Stimulated activated CD8-positive, alpha-beta memory T cell treated with anti-CD3 and anti-CD28 coated beads, Interleukin-7, amount 100 ng/mL, for 4 hours (primary cell): ENCODE measurements at places on chromosomes 4 and X.

DNA sequence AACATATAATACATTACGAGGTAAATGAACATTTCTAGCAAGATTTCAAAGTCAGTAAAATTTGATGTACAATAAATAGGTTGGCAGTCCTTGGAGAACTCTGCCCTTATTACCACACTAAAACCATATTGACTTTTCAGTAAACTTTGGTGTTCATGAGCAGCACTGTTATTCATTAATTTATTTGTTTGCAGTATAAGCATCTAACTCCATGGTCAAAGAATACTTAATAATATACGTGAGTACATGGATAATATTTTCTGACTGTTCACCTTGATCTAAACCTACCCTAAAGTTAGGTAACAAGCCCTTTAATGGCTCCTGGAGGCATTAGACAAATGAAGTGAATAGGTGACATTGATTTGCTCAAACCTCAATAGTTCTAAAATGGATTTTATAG, 817.2 kb upstream of the FTHL17 start:
- no peak for DNase-seq

- DNase-seq: no peak
These were observed 94.3 kb downstream of the CT47B1 start for GRCh38 chrX:120781403-120781802.

DNA sequence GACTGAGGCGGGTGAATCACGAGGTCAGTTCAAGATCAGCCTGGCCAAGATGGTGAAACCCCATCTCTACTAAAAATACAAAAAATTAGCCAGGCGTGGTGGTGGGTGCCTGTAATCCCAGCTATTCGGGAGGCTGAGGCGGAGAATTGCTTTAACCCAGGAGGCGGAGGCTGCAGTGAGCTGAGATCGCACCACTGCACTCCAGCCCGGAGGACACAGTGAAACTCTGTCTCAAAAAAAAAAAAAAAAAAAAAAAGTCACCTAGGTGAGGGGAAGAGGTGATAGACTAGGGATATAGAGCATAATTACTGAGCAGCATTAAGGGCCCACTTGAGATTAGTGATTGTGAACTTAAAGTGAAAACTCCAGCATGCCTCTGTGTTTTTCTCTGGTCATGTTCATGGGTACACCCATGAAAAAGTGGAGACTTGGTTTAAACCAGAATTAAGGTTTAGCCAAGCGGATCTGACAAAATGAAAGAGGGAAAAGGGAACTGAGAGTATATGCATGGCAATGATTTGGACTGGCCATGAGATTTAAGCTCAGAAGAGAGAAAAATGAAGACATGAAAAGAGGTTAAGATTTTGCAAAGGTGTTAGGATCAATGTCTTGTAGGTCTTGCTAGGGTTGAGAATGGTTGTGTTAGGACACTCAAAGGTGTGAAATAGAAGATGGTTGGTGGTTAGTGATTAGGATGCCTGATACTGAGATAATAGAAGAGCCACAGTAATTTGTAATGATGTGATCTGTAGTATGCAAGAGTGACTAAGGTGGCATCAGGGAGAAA, 105.0 kb downstream of the RAB28 start:
- DNase-seq: no peak

- DNase-seq: no peak
These were observed 2.7 kb downstream of the PPARGC1A start for GRCh38 chr4:23887173-23887572.

- DNase-seq: no peak
These were observed 5.7 kb upstream of the CPZ start for GRCh38 chr4:8586671-8587468.

GRCh38 chr4:96809563-96809962, 969.7 kb downstream of the PDHA2 start:
- DNase-seq: no peak

GRCh38 chrX:47645530-47645929, 4.8 kb downstream of the ELK1 start:
- DNase-seq: no peak

DNA sequence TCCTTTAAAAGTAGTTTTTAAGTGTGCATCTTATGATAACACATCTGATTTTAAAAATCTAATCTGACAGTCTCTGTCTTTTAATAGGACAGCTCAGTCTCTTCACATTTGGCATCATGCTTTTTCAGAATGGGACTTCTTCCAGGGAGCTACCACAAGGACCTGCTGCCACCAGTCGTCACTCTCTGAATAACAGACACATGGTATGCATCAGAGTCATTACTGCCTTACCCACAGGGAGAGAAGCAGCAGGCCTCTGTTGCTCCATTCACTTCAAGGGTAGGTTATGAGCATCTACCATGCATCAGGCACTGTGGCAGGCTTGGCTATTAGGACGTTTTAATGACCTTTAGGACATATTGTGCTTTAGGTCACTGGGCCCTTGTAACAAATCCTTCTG, 50.0 kb upstream of the AFAP1 start:
- DNase-seq: no peak

DNA sequence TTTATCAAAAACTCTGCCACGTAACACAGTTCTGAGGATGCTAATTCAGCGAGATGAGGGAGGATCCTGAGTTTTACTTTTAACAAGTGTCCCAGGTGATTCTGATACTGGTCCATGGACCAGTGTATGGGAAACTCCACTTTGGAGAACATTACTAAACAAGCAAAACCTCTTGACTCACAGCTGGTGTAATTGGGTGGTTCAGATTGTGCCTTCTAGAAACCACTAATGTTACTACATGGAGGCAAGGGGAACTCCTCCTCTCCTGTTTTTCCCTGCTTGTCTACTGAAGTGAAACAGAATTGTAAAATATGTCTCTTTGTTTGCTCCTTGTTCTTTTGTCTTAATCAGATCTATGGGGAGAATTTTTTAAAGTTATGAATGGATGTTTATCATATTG, 62.6 kb downstream of the FRAS1 start:
- no peak for DNase-seq

GRCh38 chrX:12973561-12974304, 1.2 kb upstream of the TMSB4X start:
- DNase-seq: no peak

DNA sequence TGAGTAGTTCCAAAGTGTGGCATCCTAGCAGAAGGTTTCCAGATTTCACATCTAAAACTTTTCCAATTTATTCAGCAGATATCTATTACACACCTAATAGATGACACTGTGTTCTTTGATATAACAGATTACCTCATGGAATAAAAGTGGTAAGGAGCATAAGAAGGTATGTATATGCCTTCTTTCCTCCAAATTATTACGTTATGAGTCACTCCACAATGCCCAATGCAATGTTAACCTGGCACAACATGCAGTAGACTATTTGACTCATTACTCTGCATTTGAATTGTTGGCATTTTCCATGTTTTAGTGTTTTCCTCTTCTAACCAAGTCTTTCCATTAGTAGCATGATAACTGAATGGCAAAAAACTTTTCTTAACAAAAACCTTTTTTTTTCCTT, 383.6 kb downstream of the ADGRL3 start:
- DNase-seq: no peak

- no peak for DNase-seq
These were observed 2595.9 kb downstream of the PCDH7 start for GRCh38 chr4:33316033-33316432.

DNA sequence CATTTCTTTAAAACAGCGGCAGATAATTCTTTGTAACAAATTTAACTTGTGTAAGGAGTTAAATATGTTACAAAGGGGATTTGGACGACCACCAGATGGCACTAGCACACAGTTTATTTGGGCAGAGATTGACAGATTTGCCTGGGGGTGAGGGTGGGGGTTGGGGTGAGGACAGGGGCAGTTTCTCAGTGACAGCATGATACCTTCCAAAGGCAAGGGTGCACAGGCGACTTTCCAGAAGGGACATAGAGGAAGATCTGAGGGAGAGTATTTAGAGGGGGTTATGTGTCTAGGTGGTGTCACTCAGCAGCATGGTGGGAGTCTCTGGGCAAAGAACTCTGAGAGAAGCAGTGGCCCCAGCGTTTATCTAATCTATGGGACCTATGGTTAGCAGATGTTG, 9.6 kb upstream of the TMA16 start:
- peak; percentile 6 for DNase-seq

- no peak for DNase-seq
These were observed 126.7 kb downstream of the NHS start for GRCh38 chrX:17501746-17502145.

- DNase-seq: no peak
These were observed 2188.9 kb upstream of the TENM3 start for GRCh38 chr4:180054291-180054690.

DNA sequence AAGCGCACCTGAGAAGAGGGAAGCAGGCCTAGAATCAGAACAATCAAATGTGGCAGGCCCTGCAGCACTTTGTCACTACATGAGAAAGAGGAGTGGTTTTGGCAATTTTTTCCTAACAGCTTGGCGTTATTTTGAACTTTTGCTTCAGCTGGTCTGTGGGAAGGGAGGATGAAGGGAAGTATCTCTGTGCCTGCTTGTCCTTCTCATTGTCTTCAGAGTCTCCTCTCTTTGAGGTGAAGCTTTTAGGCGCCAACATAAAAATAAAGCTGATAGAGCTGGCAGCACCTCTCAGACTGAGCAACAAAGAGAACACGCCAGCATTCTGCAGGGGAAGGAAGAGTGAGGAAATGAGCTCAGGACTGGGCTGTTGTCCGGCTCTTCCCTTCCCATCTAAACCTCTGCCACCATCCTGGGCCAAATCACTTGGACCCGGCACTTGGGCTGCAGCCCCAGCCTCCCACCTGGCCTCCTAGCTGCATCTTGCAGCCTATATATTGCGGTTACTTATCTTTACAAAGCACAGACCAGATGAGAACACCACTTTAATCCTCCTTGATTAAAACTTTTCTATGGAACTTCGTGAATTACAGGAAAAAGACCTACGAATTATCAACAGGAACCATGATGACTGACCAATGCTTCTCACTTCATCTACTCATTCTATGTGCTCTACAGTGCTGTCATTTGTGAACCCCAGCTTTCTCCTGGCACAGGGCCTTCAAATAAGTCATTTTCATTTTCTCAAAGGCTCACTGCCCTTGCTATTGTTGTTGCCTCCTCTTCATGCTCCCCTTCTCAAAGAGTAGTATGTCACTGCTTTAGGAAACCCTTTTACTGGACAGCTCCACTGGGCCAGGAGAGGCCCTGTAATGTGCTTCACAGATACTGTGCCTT, 476.4 kb upstream of the HS3ST1 start:
- no peak for DNase-seq

DNA sequence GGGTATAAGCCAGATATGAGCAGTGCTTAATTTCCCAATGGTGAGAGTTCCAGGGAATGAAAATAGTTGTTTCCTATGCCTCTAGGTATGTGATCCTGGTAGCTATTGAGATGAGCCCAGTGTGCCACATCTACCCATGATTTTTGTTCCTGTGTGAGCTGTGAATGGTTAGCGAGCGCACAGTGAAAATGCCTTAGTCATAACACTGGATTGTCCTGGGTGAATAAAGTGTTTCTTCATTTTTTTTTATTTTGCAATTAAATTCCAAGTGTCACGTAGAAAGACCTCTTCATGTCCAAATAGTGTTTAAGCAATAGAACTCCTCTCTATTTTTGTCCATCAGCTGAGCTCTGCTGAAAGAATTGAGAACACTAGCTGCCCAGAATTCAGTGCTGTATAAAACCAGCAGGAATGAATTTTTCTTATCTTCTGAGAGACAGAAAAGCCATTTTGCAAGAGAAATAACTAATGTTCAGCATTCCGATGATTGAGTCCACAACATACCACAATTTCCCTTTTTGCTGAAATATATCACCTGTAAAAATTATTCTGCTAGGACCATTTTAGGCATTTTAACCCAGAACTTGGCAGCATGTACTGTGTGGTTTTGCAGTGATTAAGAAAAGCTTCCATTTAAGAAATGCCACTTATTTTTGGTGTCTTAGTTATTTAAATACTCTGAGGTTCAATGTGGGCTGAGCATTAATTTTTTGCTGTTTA, 5.6 kb downstream of the MAOA start:
- no peak for DNase-seq

- DNase-seq: no peak
These were observed 9.6 kb upstream of the CCDC149 start for GRCh38 chr4:24922416-24922815.

DNA sequence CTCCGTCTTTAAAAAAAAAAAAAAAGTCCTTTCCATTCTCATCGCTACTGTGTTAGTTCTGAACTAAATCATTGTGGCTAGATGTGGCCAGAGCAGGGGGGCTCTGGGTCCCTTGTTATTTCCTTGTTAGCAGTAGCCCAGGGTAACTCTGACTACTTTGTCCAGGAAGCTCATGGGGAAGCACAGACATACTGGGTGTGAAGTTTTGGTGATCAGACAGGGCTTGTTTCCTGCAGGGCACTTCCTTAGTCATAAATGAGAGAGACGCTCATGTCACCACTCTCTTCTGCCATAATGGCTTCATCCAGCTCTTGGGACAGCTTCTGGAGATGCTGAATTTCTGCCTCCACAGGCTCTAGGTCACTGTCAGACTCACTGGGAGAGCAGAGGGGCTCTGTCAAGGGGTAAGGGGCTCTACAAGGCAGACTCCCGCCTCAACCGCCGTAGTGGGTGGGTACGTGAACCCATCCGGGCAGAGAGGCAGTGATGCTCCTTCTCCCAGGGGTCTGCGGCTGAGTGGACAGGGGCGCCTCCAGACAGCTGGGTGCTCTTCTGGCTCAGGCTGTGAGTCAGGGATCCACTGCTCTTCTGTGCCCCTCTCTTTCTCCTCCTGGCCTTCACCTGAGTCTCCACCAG, 12.9 kb downstream of the STIM2 start:
- peak; percentile 43 for DNase-seq

GRCh38 chr4:138665851-138666250, 349.7 kb upstream of the NOCT start:
- no peak for DNase-seq

DNA sequence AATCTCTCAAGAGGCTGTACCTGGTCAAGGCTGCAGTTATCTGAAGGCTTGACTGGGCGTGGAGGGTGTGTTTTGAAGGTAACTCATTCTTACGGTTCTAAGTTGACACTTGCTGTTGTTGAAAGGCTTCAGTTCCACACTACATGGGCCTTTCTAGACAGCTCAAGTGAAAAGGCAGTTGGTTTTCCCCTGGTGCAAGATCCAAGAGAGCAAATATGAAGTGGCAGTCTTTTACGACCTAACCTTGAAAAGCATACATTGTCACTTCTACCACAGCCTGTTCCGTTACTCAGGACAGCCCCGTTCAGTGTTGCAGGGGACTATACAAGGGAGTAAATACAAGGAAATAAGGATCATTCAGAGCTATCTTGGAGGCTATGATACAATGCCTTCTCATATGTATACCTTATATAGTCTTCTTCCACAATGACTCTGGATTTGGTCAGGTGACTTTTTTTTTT, 46.2 kb downstream of the PDS5A start:
- no peak for DNase-seq
